ENCODE measurements at places on chromosomes 12 and 14.

- DNase-seq: no peak
These were observed 40.3 kb upstream of the PCED1B start for GRCh38 chr12:47039079-47039478.

- DNase-seq: no peak
These were observed 10.9 kb downstream of the SERPINA11 start for GRCh38 chr14:94441531-94442205.

DNA sequence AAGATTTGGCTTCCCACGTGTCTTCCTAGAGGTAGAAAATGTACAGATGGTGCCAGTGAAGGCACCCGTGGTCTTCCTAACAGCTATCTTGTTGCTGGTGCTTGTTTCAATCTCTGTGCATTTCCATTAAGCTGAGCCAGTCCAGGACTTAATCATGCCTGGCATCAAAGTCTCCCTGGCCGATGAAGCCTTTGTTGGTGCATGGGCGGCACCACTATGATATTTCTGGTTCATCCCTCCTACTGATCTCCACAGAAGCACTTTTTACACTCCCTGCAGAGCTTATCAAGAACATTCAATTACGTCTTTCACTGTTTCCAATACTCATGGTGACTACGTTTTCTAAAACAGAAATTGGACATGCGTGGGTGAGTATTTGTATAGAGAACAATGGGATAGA lies 128.4 kb downstream of the TTC8 start:
- no peak for DNase-seq

DNA sequence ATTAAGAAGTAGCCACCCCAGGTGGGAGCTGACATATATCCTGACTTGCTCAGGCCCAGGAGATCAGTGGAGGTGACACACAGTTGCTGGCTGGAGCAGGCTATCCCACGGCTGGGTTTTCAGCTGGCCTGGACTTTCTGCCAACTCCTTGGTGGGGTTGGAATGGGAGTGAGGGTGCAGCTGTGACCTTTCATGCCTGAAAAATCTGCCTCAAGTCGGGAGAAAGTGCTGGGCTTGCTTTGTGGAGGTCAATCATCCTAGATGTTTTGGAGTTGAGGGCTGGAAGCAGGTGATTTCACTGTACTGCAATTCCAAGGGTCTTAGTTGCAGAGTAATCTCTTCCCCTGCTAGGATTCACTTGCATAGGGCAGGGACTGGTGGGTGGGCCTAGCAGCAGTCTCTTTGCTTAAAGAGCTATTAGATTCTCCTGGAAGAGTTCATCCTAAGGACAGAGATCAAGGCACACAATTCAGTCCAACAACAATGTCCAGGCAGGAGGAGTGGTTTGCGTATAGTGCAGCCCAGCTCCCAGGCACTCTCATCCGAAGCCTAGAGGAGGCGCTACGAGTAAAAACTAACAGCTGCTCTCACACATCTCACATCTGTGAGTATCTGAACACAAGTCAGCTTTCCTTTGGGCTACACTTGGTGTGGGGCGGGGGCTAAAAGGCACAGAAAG lies 98.1 kb downstream of the GAS2L3 start:
- no peak for DNase-seq

DNA sequence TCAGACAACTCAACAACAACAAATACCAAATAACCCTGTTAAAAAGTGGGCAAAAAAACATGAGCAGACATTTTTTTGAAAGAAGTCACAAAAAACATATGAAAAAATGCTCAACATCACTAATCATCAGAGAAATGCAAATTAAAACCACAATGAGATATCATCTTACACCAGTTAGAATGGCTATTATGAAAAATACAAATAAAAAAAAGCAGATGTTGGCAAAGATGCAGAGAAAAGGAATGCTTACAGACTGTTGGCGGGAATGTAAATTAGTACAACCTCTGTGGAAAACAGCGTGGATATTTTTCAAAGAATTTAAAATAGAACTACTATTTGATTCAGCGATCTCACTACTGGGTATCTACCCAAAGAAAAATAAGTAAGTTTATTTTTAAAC lies 114.0 kb downstream of the SLC38A4 start:
- no peak for DNase-seq

- DNase-seq: no peak
These were observed 14.8 kb downstream of the GPR19 start for GRCh38 chr12:12681061-12681765.

DNA sequence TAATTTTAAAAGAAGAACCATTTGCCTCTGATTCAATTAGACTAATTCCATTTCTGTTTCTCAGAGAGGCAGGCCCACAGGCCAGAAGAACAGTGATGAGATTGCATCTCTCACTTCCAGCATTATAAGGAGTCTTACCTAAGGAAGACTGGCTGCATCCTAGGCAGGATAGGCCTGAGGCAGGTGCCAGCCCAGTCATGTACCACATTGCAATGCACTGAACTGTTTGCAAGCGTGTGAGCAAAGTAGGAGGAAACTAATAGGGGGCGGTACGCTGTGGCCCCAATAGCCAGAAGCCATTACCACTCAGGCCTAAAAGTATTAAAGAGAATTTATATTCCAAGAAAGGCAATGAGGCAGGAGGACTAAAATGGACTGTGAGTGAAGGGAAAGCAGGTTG lies 12.1 kb upstream of the CNIH1 start:
- DNase-seq: no peak

- DNase-seq: no peak
These were observed 46.9 kb upstream of the RGS6 start for GRCh38 chr14:71885301-71885700.

DNA sequence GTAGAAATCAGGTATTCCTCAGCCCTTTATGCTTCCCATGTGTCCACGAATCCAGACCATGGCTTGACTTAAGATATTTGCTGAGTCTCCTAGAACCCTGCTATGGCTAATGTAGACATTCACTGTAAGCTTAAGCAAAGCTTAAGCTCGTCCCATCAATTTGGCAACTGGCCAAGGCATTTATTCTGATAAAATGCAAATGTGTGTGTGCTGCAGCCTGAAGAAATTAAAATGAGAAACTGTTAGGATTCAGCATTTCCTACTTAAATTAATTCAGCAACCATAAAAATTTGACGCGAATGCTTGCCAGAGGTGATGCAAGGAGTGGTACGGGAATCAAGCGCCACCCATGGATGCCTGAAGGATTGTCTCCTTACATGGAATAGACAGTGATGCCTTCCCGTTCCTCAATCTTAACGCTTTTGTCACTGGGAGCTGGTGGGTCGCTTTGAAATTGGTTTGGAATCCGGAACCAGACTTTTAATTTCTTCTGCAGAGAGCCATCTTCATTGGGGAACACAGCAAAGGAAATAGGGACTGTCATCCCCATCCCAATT lies 13.2 kb downstream of the HEBP1 start:
- DNase-seq: no peak
